ENCODE measurements at places on chromosomes 7 and 10.

DNA sequence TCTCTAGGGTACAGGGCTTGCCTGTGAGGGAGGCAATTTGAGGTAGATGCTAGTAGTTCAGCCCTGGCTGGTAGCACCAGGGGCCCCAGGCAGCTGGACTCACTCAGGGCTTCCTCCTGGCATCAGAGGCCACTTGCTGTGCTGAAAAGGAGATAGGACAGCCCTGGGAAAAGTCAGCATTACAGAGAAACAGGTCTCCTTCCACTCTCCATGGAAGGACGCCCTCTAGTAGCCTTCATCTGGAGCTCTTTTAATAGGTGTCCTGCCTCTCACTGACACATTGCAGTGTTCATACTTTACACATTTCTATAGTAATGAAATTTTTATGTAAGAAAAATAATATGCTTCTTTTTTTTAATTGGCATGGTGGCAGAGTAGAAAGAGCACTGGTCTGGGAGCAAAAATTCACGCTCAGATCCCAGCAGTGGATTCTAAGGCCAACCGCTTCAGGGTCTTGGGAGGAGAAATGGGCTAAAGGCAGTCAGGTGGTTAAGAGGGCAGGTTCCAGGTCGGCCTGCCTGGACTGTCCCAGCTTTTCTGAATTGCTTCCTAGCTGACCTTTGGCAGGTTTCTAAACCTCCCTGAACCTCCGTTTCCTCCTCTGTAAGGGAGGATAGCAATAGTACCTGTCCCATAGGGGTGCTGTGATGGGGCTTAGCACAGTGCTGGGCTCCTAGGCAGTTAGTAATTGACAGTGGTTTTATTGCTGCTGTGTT lies 35.8 kb downstream of the AIFM2 start:
- no peak for DNase-seq

GRCh38 chr7:125061776-125062397 lies 132.3 kb upstream of the POT1 start:
- DNase-seq, result no peak

- DNase-seq, result no peak
These were observed 65.9 kb upstream of the CAPZA2 start for GRCh38 chr7:116796471-116796870.

DNA sequence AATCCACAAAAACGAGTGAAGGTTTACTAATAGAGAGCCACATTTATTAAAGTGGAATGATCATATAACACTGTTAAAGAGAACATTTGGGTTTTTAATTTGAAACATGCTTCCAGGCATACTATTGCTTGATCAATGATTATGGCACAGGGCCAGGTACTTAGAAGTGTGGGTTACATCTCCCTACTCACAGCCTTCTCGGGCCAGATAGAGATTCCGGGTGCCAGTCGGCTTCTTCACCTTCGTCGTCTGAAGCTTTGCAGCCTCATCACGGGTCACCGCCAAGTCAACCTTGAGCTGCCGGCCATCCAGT lies 19.4 kb downstream of the RBM28 start:
- no peak for DNase-seq

GRCh38 chr7:80830010-80830409 lies 88.8 kb downstream of the SEMA3C start:
- DNase-seq, result no peak

DNA sequence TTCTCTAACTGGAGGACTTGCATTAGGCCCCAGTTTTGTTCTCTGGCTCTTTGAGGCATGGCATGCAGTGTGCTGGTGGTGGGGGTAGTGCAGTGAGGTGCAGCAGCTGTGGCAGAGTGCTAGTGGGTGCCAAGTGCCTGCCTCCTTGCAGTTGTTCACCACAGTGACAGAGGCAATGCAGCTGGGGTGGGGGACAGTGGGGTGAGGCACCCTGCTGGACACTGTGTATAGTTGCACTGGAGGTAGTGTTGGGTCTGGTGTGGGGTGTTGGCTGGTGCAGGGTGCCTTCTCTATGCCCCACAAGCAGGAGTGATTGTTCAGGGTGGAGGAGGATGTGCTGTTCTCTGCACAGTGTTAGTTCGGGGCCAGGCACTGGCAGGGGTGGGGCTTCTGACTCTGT lies 21.7 kb upstream of the KEL start:
- DNase-seq, result no peak

- DNase-seq, result no peak
These were observed 142.2 kb downstream of the HERPUD2 start for GRCh38 chr7:35552691-35553090.
